Stimulated activated naive CD8-positive, alpha-beta T cell treated with anti-CD3 and anti-CD28 coated beads, Interleukin-15, Interleukin-2, amounts not matched to agents 100 U/mL and 50 U/mL, for 24 hours (primary cell): ENCODE measurements at places on chromosomes 4 and X.

- DNase-seq: no peak
These were observed 646 bp downstream of the ABCB7 start for GRCh38 chrX:75155447-75155826.

DNA sequence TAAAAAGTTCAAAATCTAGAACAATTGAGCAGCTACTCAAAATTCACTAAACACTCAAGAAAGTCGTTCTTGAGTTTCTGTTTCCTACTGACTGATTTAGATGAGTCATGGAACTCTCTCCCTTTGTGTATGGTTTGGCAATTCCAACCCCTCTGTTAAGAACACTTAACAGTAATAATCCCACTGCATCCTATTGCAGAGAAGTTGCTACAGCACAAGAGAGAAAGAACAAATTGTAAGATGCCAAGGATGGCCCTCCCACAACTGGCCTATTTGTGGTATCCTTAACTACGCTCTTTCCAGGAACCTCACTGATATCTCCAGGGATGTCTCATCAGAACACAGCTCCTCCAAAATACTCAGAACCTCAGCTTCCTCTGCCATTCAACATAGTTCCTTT, 701.8 kb upstream of the TENM3 start:
- no peak for DNase-seq

DNA sequence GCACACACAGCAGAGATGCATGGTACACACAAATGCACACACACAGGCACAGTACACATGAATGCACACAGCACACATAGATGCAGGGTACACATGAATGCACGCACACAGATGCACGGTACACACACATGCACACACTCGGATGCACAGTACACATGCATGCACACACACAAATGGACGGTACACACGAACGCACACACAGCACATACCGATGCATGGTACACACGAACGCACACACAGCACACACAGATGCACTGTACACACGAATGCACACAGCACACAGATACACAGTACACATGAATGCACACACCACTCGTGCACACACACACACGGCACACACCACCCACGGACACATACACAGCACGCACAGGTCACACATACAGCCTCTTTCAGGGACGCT, 43.8 kb upstream of the CPLX1 start:
- no peak for DNase-seq

DNA sequence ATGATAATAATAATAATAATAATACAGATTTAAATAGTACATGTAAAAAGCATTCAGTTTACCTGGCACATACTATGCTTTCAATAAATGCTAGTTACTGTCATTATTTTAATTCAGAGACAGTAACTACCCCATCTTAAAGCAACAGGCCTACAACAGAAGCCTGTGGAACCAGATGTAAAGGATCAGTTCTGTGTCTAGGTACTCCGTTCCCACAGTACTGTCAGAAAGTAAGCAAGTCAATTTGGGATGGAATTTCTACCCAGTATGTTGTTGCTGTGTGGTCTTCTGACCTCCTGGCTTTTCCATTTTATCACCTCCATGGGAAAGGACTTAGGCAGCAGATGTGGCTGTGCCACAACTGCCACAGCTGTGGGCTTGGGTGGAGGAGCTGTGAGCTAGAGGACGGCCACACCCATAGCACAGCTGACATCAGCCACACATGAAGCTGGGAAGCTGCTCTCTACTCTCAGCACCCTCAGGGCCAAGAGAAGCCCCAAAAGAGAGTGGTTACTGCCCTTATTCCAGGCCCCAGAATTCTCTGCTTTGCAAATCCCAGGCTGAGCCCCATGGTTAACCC, 102.8 kb downstream of the CBR4 start:
- no peak for DNase-seq

DNA sequence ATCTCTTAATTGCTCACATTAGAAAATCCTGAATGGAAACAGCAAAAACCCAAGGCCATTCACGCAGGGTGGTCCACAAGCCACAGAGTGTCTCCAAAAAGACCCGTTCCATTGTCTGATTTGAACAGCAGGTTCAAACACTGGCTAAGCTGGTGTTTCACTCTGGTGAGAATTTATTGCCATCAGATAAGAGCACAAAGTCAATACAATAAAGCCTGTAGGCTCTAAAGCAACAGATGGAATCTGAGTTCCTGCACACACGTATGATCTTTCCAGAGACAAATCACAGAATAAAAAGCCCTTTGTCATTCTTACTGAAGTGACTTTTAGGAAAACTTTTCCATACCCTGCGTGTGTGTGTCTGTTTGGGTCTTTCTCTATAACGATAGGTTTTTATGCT, 5.1 kb upstream of the SFRP2 start:
- no peak for DNase-seq

DNA sequence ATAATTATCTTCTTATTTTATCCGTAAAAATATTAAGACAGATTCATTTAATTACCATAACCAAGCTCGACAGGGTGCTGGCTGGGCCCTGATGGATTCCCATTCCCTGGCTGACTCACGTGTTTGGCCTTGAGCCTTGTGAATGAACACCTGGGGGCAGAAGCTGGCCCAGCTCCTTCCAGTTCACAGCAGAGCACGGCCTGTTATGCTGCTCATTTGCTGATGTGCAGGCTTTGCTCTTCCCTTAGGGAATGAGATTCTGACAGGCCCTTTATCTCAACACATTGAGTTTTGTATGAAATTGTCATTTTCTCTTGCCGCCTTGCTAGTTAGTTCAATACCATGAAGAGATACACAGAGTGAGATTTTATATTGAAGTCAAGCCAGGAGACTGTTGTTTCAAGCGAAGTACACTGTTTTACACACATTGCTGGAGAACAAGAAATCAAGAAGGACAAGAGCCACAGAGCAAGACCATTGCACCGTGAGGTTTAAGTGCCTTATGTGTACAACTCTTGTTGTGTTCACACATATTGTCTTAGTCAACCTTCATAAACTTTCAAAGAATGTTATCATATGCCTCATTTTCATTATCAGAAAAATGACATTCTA, 1583.3 kb downstream of the STIM2 start:
- no peak for DNase-seq

DNA sequence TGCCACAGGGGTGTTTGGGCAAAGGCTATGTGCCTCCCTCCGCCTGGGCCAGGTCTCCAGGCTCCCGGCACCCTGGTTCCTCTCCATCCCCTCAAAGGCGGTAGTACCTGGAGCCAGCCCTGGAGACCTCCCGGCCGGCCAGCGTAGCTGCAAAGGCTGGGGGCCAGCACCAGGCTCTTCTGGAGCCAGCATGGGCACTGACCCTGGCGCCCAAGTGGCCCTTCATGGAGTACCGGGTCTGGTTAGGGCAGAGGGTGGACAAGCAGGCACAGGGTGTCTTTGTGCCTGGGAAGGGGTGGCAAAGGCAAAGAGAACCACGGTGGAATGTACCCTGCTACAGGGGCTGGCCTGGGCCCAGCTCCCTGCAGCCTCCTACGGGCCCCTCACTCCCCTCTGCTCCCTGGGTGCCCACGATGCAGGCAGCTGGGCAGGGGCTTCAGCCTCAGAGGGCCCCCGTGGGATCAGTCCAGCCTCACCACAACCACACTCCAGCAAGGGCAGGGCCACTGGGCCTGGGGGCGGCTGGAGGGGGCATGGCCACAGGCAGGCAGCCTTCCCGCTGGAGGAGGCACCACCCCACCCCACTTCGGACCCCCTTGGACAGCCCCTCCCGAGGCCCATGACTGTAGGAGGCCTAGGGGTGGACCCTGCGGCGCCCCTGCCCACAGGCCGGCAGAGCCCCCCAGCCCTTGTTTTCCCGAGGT, 112.9 kb upstream of the NKX1-1 start:
- no peak for DNase-seq

- no peak for DNase-seq
These were observed 16.3 kb upstream of the NEIL3 start for GRCh38 chr4:177293208-177294033.

DNA sequence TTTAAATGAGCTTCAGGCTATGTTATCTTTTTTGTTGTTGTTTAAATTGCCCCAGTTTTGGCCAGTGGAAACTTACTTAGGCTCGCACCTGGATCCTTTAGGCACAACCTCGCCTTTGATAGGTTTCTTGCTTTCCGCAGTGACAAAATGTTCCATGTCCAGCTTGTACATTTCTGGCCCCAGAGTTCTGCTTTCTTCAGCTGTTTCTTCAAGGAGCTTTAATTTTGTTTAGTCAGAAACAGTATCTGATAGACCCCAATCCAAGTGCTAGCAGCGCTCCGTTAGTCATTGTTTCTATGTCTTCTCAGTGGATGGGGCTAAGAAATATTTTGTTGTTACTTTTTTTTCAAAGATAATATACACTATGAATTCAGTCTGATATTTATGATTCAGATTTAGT, 82.8 kb downstream of the STIM2 start:
- DNase-seq: no peak

DNA sequence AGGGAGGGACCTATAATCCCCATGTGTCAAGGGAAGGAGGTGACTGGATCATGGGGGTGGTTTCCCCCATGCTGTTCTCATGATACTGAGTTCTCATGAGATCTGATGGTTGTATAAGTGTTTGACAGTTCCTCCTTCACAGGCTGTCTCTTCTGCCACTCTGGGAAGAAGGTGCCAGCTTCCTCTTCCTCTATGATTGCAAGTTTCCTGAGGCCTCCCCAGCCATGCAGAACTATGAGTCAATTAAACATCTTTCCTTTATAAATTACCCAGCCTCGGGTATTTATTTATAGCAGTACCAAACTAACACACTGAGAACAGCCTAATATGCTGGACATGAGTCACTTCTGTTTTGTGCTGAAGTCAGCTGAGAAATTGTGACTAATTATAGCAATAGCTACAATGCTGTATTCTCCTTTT, 656.9 kb upstream of the CPEB2 start:
- no peak for DNase-seq

GRCh38 chrX:2781698-2782097, 29.9 kb downstream of the XG start:
- DNase-seq: no peak

GRCh38 chrX:153620576-153620975, 21.6 kb upstream of the CCNQ start:
- DNase-seq: no peak

DNA sequence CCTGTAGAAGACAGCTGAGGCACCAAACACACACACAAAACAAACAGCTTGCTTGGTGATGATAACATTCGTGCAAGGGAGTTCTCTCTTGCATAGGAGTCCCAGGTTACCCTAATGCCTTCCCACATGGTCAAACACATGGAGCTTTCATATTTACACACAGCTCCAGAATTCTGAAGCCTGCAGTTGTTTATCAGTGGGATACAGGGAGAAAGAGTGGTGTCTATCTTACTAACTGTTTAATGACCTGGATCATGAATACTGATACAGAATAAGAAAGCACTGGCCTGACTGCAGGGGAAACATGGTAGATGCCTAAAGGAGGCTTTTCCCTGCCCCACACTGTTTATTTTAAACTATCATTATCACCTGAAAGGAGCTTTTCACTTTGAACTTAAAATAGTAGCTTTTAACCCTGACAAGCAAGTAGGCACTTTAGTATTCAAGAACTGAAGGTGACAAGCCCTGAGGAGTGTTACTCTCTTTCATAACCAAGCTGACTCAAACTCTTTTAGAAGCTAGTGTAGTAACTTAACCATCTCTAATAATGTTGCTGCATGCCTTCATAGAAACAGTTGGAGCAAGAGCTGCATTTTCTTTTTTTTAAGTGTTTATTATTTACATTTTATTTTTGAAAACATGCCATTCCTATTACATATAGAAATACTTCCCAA, 15.6 kb downstream of the TET2 start:
- no peak for DNase-seq

GRCh38 chr4:74932832-74933561, at the start of gene PARM1:
TSS of gene PARM1 (plus strand) at chr4:74933116. CDS start at chr4:74933328, 212 bp downstream.
- DNase-seq: peak; percentile 74

DNA sequence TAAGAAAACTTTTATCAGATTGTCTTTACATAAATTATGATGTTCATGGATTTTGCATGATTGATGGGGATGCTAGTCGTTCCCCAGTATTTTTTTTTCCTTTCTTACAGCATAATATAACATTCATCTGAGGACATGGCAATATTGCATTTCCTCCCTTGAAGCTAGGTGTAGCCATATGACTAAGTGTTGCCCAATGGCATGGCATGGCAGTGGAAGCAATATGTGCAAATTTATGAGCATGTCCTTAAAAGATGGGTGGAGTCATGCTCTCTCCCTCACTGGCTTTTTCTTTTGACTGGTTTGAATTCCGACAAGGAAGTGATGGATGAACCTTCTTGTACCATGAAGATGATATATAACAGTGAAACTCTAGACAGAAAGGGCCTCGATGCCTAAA, 96.3 kb downstream of the BANK1 start:
- no peak for DNase-seq

DNA sequence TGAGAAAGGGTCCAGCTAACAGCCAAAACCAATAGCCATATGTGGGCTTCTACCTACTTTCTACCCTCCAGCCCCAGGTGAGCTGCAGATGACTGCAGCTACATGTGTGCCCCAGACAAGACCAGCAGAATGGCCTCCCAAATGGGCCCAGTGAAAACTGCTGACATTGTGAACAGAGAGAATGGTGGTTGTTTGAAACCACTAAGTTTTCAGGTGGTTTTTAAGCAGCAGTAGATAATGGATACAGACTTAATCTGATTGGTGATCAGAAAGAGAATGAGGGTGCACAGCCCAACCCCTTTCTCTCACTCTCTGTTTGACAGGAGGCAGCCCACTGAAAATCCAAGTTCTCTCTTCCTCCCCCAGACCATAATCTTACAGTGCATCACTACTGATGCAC, 42.5 kb upstream of the BBS12 start:
- no peak for DNase-seq

DNA sequence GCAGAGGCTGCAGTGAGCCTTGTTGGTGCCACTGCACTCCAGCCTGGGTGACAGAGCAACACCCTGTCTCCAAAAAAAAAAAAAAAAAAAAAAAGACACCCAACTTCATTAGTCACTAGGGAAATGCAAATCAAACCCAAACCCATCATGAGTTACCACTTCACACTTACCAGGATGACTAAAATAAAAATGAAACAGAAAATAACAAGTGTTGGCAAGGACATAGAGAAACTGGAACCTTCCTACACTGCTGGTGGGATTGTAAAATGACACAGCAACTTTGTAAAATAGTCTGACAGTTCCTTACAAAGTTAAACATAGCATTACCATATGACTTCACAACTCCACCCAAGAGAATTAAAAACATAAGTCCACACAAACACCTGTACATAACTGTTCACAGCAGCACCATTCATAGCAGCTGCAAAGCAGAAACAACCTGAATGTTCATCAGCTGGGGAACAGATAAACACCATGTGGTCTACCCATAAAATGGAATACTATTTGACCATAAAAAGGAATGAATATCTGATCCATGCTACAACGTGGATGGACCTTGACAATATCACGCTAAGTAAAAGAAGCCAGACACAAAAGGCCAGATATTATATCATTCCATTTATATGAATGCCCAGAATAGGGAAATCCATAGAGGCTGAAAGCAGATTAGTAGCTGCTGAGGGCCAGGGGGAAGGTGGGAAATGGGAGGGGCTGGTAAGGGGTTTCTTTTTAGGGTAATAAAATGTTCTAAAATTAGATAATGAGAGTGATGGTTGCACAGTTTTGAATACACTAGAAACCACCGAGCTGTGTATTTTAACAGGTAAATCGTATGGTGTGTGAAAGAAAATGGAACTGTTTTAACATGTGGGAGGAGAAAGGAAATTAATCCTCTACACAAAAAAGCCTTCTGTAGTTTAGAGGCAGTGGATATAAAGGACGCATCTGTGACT, 18.3 kb downstream of the CD99L2 start:
- no peak for DNase-seq
